ENCODE measurements at places on chromosomes 2 and 18.

DNA sequence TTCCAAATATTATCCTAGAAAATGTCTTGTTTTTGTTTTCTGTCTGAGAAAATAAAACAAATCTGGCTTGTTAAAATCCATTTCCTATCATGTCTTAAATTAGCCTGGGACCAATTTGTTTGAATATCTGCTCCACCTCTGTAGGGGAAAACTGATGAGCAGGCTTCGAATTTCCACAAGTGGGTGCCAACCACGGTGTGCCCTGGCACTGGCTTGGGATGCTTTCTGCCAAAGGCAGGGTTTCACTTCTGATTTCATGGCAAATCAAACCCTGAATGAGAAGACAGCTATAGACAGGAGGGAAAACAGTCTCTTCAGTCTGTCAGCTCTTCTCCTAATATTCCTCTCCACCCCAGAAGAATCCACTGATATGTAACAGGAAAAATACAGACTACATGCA is 33.7 kb upstream of the STAT4 start:
- no peak for DNase-seq

GRCh38 chr2:237896507-237896892 is 37.1 kb downstream of the RAMP1 start:
- no peak for DNase-seq

GRCh38 chr2:148263890-148264289 is 243.0 kb downstream of the MBD5 start:
- DNase-seq: no peak

GRCh38 chr2:145119225-145119624 is 599.3 kb upstream of the ZEB2 start:
- no peak for DNase-seq

GRCh38 chr2:175684466-175684865 is 317.6 kb downstream of the LNPK start:
- no peak for DNase-seq

- no peak for DNase-seq
Measured at GRCh38 chr2:37189452-37190153, 1.1 kb upstream of the SULT6B1 start.

DNA sequence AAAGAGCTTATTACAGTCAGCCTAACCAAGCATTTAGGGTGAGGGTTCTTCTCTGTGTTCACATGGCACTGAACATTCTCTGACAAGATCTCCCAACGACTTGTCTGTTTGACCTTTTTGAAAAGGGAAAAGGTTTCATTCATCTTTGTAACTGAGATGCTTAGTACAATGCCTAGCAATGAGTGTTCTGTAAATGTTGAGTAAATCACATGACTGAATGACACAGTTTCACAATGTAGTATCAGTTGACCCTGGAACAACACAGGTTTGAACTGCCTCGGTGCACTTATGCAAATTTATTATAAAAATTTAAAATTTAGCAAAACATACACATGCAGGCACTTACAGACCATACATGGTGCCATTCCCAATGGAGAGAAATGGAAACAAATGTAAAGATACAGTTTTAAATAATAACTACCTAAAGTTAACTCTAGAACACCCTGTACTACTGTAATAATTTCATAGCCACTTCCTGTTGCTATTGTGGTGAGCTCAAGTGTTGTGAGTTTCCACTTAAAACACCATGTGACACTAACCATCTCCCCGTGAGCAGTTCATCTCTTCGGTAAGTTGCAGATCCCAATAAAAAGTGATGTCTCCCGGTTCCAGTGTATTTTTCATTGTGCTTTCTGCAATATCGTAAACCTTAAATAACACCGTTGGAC is 34.1 kb upstream of the VWC2L start:
- no peak for DNase-seq

GRCh38 chr2:174856447-174856846 is 92.2 kb upstream of the CHRNA1 start:
- DNase-seq: no peak

DNA sequence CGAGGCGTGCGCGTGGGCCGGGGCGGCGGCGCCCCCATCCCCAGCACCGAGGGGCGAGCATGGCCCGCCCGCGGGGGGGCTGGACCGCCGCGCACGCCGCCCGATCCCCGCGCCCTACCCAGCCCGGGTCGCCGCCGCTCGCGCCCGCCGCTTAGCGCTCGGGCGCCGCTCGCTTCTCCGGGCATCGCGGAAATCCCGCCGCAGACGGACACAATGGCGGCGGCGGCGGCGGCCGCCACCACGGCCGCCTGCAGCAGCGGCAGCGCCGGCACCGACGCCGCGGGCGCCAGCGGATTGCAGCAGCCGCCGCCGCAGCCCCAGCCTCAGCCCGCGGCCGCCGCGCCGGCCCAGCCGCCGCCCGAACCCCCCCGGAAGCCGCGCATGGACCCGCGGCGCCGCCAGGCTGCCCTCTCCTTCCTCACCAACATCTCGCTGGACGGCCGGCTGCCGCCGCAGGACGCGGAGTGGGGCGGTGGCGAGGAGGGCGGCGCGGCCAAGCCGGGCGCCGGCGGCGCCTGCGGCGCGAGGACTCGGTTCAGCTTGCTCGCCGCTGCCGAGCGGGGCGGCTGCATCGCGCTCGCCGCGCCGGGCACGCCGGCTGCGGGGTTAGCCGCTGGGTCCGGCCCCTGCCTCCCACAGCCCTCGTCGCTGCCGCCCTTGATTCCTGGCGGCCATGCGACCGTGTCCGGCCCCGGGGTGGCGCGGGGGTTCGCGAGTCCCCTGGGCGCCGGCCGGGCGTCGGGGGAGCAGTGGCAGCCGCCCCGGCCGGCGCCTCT is 453 bp downstream of the CABLES1 start:
- peak; percentile 67 for DNase-seq

DNA sequence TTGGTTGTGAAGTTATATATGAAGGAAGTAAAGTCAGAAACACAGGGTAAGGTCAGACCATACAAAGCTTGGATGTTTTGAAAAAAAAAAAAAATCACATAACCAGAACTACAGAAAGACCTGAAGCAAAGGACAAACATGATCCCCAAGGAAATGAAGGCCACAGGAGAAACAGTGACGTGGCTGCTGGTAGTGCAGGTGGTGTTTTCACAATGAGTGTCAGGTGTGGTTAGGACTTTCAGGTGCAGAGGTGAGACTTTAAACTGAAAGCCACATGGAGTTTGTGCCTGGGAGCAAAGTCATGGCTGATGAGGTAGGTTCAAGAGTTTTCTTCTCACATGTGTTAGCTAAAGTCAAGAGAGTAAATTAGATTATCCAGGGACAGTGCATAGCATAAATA is 270.7 kb downstream of the PIEZO2 start:
- no peak for DNase-seq
